ENCODE measurements at places on chromosomes 7 and 10.

DNA sequence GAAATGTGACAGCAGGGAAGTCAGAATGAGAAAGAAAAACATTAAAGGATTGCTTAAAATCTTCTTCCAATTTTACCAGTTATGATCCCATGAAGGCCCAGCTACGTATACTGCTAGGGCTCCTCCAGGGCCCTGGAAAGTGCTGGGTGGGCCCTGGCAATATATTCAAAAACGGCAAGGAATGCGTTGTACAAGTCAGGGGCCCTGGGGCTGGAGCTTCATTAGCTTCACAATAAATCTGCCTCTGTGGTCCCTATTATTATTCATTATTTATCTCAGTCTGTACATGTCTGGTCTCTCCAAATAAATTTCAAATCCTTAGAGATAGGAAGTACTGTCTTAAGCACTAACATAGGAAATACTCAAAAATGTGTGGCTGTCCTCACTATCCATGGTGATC lies 7.6 kb downstream of the JAZF1 start:
- no peak for DNase-seq

DNA sequence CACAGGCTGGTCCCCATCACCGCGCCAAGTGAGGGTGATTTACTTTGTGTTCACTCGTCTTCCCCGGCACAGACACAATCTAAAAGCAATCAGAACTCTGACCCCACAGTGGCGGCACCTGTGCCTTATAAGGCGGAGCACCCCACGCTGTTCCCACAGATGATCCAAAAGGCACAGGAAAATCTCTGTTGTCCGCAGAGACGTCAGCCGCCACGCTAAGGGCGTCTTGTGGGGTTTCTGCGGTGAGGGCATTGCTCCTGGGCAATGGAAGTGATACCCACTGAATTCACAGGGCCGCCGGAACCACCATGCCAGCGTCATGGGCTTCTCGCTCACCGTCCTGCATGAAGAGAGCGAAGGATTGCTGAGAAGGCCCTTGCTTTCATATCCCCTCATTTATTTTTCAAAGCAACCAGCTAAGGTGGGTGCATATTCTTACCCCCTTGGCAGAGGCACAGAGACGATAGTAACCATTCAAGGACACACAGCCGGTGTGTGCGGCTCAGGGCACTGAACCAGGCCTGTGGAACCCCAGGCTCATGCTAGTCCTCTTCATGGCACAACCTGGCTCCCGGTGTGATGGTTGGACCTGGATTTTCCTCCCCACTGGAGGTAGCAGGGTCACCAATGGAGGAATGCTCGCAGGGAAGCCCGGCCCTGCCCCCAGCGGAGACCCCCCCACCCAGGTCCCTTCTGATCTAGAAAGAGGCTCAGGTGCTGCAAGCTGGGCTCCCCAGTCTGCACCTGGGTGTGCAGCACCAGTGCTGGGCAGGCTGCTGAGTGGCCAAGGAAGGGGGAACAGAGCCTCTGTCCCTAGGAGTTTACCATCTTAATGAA lies 279.0 kb downstream of the TCERG1L start:
- DNase-seq = no peak

- DNase-seq = no peak
Measured at GRCh38 chr7:129948338-129948737, 4.4 kb downstream of the UBE2H start.

DNA sequence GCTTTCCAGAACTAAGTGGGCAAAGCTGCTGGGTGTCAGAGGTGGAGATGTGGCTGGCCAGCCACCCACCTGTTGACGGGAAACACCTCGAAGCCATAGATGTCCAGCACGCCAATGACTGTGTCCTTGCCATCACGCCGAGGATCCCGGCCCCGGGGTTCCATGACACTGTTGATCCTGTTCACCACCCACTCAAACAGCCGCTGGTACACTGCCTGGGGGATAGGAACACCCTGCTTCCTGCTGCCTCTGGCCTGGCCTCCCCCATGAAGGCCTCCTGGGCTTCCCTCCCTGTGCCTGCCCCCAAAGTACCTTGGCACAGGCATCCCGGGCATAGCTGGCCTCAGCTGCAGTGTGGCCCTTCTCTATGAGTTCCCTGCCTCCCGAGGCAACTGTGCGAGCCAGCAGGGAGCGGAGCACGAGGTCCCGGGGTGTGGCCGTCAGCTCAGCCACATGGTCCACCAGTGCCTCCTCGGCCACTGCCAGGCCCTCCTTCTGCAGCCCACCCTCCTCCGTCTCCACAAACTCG lies 8.2 kb downstream of the MYO1G start:
- DNase-seq = peak; percentile 60

DNA sequence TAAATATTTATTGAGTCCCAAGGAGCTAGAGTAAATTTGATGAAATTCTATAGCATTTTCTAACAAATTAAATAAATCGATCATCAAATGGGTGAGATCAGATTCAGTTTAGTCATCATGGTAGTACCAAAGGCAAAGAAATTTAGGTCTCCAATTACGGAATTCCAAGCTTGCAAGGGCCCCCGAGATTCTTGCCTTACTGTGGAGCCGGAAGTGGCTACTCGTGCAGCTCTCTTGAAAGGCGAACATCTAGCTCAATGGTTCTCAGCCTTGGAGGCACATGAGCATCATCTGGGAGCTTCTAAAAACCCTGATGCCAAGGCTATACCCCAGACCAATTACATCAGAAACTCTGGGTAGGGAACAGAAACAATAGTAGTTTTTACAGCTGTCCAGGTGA lies 117.9 kb upstream of the PRR15 start:
- no peak for DNase-seq

GRCh38 chr7:155667241-155667829 lies 22.9 kb downstream of the RBM33 start:
- no peak for DNase-seq

DNA sequence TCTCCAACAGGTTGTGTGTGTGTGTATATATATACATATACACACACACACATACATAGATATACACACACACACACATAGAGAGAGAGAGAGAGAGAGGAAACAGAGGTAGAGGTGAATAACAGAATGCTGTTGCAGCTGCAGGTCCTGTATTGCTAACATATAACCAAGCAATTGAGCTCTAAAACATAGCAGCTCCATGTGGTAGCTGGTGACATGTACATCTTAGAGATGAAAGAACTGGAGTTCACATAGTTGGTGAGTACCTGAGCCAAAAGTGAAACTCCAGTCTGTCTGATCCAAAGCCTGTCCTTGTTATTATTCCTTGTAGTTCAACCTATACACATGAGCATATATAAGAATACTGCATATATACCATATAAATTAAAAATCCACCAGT lies 152.9 kb upstream of the CSTF2T start:
- DNase-seq = no peak

DNA sequence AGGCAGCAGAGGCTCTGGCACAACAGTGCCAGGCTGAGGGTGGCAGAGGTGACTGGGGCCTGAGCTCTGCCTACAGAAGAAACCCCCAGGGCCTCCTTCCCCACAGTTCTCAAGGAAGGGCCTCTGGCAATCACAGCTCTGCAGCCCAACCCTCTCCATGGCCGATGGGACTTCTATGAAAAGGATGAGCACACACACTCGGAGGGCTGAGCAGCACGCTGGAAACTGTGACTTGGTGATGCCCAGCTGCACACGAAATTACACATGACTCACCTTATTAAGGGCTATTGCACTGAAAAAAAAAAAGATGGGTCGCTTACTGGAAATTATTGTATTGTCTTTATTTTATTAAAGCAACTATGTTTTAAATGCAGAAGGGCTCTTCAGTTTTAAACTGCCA lies 42.9 kb upstream of the LRRC18 start:
- no peak for DNase-seq

DNA sequence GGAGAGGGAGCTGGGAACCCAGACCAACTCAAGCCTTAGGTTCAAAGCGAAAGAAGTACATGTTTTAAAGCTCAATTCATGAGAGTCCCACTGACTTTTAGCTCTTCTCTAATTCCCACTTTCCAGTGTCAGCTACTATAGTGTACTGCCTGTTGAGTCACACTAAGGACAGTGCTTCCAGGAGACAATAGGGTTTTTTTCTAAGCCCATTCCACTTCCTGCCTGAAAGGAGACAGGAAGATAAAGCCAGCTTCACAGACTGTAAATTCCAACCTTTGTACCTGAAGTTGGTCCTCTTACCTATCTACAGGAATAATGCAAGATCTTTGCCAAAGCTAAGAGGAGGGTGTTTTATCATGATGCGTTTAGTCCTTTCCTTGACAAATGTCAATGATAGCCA lies 4.4 kb downstream of the MSRB2 start:
- DNase-seq = no peak

DNA sequence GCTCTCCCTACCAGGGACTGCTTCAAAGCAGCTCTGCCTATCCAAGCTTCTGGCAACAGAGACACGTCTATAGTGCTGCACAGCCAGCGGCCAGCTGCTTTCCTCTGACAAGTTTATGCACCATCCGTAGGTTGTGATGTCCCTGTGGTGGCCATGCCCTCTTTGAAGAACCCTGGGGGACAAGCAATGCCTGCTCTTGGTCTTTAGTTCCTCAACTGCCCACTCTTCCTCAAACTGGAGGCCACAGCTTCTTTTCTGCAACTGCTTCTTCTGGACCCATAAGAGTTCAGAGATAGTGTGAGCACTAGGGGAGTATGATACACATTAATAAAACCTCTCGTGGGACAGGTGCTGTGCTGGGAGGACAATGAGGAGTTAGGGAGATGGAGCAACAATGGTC lies 164.9 kb downstream of the ELMO1 start:
- DNase-seq = no peak

DNA sequence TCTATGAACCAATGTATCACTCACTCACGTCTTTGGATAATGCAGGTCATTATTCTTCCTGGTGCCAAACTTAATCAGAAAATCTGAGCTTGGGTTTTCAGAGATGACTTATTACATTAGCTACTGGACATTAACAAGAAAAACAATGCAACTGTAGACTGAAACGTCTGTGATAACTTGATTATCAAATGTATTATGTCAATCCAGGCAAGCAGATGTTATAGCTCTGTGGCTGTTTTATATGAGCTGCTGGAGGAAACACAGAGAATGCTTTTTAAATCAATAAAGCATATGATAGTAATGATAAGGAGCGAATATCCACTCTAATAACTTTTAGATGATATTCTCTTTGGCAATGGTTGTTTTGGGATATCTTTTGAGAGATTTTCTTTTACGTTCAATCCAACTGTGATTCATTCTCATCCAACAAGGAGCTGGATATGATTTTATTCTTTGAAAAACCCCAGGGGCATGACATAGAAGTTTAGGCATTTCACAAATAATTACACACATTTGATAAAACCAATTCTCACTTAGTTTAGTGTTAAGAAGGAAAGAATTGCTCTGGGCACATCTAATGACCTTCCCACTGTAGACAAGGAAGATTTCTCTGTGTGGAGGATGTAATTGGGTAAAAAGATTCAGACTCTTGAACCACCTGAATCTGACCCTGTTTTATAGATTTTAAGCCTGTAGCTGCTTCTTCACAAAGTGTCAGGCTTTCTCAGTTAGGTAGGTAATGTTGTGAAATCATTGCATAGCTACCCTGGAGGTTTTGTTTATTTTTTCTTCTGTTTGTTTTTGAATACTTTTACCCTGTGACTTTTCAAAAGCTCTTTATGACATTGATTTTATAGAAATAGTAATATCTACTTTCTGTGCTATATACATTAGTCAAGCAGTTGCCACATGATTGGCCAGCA lies 1124.7 kb downstream of the DNAJB9 start:
- DNase-seq = no peak

GRCh38 chr7:70052691-70053090 lies 454.4 kb downstream of the AUTS2 start:
- DNase-seq = no peak

GRCh38 chr10:122878799-122879338 lies 512 bp downstream of the FAM24B start:
- DNase-seq = no peak

DNA sequence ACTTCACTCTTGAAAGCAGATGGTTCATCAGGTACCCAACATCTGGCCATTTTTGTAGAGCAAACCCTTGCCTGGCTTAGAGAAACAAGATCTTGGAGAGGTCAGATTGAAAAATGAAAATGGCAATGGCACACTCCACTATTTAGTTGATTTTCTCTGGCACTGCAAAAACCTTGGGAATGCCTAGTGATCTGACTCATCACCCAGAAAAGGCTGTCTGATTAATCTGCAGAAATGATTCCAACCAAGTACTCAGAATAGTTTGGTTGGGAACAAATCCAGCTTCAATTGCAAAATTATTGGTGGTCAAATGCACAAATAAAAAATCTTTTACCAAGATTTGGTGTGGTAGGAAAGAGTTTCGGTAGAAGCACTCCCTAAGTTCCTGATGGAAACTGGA lies 351.2 kb downstream of the PHTF2 start:
- DNase-seq = no peak

- no peak for DNase-seq
Measured at GRCh38 chr10:51092402-51092801, 18.1 kb downstream of the PRKG1 start.

GRCh38 chr10:69567920-69568319 lies 5.3 kb downstream of the NEUROG3 start:
- peak; percentile 53 for DNase-seq

- no peak for DNase-seq
Measured at GRCh38 chr10:53458007-53458406, 685.4 kb upstream of the MBL2 start.

- DNase-seq = no peak
Measured at GRCh38 chr7:2520131-2520760, 672 bp downstream of the LFNG start.

- DNase-seq = no peak
Measured at GRCh38 chr10:60944058-60944909, at the start of gene RHOBTB1. Gene RHOBTB1 (minus strand): TSS chr10:60944185. CDS start chr10:60911542, 32,643 bp downstream.

DNA sequence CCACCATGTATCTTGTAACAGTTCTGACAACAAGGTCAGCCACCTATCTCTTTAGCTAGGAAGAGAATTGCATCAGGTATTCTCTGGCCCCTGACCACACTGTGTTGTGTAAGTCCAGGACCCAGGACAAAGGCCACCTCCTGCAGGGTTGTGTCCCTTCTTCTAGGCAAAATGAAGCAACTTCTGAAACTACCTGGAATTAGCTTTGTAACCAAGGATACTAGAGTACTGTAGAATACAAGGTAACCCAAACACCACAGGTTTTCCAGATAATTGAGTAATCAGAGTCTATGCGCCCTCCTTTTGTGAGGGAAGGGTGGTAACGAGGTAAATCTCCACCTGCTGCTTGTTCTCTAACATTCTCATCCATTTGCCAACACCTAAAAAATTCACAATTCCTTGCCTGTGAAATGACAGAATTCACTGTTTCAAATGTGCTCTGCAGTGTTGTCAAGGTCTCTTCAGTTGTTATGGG lies 51.7 kb downstream of the SGMS1 start:
- no peak for DNase-seq

- no peak for DNase-seq
Measured at GRCh38 chr7:130982160-130982638, 248.2 kb upstream of the KLF14 start.

GRCh38 chr7:20430664-20431063 lies 100.0 kb downstream of the ITGB8 start:
- DNase-seq = no peak

DNA sequence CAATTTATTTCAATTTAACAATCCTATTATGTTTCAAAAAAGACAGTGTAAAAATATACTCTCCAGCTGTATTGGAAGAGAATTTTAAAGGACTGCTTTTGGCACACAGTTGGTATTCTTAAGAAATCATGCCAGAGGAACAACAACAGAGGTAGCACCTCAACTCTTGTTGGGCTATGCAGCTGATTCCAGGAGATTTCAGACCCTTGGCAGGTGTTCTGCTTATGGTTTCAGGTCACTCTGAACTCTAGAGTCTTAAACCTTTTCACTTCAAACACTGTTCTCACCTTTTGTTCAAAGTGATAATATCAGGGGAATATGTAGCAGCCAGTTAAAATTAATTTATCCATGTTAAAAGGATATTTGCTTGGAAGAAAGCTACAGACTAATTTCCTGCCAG lies 160.1 kb downstream of the PFKFB3 start:
- no peak for DNase-seq

- DNase-seq = no peak
Measured at GRCh38 chr10:30719832-30720231, 90.3 kb upstream of the LYZL2 start.
